ENCODE measurements at places on chromosomes 3 and 15. TPM values are rescaled to one million over a fixed set of nuclear protein-coding genes. Genes with fewer than 3 reads are reported as not detected.

C2CD4A gene
- total RNA-seq: not detected

PIAS1 gene
- 40.6 TPM for total RNA-seq

SAMMSON gene
- not detected for total RNA-seq

ENTPD3 gene
- not detected for total RNA-seq

FSTL1 gene
- total RNA-seq: 2,574 TPM

VEPH1 gene
- 0.21 TPM for total RNA-seq

ILDR1 gene
- total RNA-seq: not detected

GOLGA6L7 gene
- total RNA-seq: not detected

- no peaks in the 10 kb centered on the region for H3K4me1 ChIP-seq
- H3K27ac ChIP-seq: no peak overlapping the region
- no peak overlapping the region for H3K4me3 ChIP-seq
- H3K27me3 ChIP-seq: peaks cover 50% of the 10 kb centered on the region
- H3K36me3 ChIP-seq: no peaks in the 10 kb centered on the region
These were observed 21.7 kb upstream of the ASB14 start for GRCh38 chr3:57314204-57314603.

GRCh38 chr3:175940881-175941280, 1081.7 kb downstream of the NAALADL2 start:
- H3K27me3 ChIP-seq: no peaks in the 10 kb centered on the region
- no peak overlapping the region for H3K27ac ChIP-seq
- H3K4me1 ChIP-seq: peaks cover 6% of the 10 kb centered on the region
- no peak overlapping the region for H3K4me3 ChIP-seq
- no peak for DNase-seq
